ENCODE measurements at places on chromosomes 1 and 21.
A peak's percentile ranks its signal among the peaks of the same experiment; 100 is the strongest.

- no peak for DNase-seq
Observed at GRCh38 chr1:111665497-111665896, 45.9 kb downstream of the RAP1A start.

GRCh38 chr1:81554534-81554933 is 246.2 kb upstream of the ADGRL2 start:
- no peak for DNase-seq

DNA sequence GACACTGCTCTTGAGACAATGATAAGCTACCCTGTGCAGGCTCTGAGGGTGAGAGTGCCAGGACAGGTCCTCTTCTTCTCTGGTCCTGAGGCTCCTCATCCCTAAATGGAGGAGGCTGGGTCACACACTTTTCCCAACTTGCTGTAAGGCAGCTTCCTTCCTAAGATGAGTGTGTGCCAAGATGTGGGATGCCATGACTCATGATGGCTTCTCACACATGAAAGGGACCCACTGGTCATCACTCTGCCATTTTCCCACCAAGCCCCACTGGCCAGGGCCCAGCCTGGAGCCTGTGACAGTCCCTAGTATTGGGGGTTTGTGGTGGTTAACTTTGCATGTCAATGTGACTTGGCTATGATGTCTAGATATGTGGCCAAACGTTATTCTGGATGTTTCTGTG is 54.4 kb downstream of the CNIH3 start:
- no peak for DNase-seq

DNA sequence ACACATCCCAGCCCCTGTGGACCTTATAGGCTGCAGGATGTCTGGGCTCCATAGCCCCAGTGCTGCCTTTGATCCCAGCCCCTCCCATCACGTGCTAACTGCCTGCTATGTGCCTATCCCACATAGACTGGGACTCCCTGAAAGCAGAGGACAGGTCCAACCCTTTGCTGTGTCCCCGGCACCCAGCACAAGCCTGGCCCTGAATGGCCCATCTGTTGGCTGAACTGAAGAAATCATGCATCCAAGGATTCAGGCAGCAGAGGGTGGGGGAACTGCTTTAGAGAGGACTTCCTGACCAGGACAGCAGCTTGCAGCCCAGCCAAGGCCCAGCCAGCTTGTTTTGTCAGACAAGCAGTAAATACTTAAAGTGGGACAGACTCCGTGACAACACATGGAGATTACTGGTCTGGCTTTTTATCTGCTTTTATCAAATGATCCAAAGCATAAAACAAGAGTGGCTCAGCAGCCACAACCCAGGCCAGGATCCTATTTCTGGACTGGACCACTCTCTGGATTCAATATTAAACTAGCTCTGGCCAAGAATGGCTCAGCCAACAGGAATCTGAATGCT is 69.3 kb downstream of the GLIS1 start:
- no peak for DNase-seq

GRCh38 chr1:229671310-229671709 is 45.3 kb downstream of the URB2 start:
- DNase-seq: no peak

DNA sequence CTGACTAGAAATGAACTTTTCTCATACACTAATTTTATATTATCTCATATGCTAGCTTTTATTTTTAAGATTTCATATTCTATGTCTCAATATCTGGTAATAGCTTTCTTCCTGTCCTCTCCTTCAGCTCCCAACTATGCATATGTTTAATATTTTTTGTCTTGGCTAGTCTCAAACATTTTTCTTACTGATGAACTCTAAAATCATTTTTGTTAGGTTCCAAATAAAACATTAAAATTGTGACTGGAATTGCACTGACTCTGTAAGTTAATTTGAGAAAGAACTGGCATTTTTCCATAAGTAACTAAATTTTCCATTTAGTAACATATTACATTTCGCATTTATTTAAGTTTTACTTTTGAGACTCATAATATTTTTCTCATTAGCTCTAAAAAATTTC is 368.5 kb upstream of the DPYD start:
- no peak for DNase-seq

DNA sequence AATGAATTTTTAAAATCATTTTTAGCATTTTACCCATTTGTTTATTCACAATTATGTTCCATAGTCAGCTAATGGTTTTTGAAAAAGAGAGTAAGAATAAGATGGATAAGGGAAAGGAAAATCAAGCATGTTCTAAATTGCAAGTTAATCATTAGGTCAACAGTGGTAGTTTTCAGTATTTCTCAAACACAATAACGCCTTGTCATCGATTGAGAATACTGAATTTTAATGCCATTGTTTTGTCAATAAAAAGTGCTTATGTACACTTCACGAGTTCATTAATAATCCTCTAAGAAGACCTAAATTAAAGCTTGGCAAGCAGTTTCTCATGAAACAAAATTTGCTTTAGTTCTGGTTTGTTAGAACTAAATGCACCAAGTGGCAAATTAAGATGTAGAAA is 100.3 kb downstream of the RERE start:
- DNase-seq: no peak

GRCh38 chr1:164635803-164636731 is 77.1 kb downstream of the PBX1 start:
- DNase-seq: no peak

GRCh38 chr1:211813590-211813989 is 17.0 kb downstream of the LPGAT1 start:
- DNase-seq: peak; percentile 72

DNA sequence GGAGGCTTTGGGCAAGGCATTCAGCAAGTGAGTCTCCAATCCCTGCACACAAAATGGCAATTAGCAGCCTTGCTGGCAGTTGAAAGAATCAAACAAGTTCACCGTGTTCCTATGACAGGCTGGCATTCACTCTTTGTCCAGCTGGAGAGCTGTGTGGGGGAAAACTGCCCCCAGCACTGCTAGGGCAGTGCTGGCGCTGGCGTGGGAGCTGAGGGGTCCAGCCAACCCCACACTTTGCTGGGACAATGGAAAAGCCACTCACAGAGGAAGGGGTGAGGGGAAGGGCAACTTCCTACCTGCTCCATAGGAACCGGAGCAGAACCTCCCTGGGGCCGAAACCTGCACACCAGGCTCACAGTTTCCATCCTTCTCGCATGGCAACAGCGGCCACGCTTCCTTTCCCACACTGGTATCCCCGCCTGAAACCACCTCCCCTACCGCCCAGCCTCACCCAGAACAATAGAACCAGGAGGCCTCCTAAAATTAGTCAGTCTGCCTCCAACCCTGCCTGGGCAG is 26.7 kb upstream of the KCNN3 start:
- DNase-seq: no peak

DNA sequence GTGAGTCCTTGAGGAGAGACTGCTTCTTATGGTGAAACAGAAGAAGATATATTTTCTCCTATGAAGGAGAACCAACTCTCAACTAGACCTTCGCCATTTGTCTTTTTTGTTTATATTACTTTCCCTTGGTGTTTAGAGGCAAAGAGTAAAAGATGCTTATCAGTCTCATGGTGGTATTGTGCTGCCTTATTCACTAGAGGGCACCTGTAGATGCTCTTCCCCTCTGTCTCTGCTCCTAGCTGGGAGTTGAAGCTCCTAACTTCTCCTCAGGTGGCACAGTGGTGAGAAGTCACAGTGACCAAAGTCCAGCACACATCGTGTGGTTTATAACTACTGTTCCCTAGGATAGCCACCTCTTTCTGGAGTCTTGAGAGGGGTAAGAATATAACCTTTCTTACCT is 1359.6 kb downstream of the PLA2G4A start:
- DNase-seq: no peak

DNA sequence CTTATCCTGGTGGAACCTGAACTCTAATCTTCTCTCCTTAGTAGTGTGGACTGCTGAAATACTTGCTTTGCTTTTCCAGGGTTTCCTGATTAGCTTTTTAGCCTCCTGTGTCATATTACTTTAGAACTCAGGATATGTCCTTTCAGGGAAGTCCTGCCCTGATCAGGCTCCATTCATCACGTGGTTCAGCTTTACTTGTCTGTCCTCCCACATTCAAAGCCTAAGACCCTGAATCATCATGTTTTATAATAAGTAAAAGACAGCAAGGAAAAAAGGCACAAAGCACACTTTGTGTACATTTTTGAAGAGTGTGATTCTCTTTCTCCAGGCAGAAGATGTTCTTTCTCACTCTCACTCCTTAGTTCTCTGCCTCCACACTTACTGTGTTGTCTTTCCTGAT is 70.6 kb downstream of the PATJ start:
- no peak for DNase-seq

GRCh38 chr1:234958706-234959657 is 169.7 kb downstream of the TOMM20 start:
- DNase-seq: no peak

DNA sequence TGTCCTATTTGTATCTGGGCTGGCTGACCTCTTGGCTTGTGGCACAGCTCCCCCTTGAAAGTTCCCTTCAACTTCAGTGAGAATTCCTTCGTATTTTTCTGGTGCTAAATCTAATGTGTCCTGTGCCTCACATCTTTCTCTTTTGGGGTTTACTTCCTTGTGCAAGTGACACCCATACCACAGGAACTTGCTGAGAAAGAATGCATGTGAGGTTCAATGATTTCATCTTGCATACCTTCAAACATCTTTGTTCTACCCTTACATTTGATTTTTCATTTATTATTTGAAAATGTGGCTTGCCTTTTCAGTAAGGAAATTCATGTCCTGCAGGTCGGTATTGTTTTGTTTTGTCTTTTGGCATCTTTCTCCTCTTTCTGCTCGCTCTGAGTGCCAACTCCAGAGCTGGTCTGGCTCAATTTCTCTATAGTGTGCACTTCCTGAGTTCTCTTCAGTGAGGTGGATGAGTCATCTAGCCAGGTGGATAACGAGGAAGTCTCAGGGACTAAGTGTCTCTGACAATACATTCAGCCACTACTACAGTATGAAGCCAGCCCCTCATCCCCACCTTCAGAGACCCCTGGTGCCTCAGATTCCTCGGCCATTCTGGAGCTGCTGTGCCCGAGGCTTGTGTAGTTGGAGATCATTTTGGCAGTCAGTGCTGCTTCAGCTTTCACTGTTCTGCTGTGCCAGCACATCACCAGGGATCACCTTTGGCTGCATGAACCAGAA is 59.5 kb downstream of the RIPK4 start:
- no peak for DNase-seq

GRCh38 chr21:43861706-43862105 is 3.3 kb upstream of the AGPAT3 start:
- DNase-seq: no peak

DNA sequence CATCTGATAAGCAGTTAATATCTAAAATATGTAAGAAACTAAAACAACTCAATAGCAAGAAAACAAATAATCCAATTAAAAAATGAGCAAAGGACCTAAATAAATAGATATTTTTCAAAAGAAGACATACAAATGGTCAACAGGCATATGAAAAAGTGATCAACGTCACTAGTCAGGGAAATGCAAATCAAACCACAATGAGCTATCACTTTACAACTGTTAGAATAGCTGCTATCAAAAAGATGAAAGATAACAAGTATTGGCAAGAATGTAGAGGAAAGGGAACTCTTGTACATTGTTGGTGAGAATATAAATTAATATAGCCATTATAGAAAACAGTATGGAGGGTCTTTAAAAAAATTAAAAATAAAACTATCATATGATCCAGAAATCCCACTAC is 40.7 kb upstream of the NEK7 start:
- DNase-seq: no peak

GRCh38 chr1:193533853-193534252 is 347.4 kb upstream of the B3GALT2 start:
- DNase-seq: no peak

DNA sequence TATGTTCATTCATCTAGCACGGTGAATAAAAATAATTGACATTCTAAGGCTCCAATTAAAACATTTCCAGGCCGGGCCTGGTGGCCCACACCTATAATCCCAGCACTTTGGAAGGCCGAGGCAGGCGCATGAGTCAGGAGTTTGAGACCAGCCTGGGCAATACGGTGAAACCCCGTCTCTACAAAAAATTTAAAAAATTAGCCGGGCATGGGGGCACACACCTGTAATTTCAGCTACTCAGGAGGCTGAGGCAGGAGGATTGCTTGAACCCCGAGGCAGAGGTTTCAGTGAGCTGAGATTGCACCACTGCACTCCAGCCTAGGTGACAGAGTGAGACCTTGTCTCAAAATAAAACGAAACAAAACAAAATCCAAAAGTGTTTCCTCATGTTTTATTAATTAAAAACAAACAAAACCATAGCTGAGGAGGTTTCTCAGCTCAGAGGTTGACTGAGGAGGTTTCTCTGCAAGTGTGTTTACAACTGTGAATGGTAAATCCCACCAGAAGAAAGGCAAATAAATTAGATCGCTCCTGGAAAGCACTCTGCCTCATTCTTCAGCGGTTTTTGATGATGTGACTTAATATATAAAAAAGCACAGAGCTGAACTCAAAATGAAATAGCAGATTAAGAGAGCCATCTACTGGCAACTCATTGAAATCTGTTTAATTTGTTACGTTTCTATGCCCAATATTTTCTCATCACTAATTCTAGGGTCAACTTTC is 37.7 kb upstream of the ATG4C start:
- DNase-seq: no peak

GRCh38 chr1:1361982-1362423 is 3.6 kb upstream of the MXRA8 start:
- DNase-seq: no peak

DNA sequence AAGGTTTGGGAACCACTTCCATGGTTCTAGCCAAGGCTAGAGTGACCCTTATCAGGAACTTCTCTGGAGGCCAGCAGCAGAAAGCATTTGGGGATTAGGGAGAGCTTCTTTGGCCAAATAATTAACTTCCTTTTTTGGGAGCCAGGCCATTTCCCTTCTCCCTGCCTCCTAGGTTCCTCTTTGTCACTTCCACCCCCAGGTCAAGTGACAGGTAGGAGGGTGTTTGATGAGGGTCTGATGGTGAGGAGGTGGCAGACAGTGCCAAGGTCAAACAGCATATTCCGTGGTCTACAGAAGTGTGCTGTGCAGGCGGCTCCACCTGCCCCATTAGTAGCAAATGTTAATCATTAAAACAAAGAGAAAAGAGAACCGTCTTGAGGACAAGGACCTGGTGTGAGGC is 1.9 kb upstream of the KCNA10 start:
- DNase-seq: no peak

GRCh38 chr1:115173151-115173550 is 83.8 kb upstream of the TSPAN2 start:
- DNase-seq: no peak

DNA sequence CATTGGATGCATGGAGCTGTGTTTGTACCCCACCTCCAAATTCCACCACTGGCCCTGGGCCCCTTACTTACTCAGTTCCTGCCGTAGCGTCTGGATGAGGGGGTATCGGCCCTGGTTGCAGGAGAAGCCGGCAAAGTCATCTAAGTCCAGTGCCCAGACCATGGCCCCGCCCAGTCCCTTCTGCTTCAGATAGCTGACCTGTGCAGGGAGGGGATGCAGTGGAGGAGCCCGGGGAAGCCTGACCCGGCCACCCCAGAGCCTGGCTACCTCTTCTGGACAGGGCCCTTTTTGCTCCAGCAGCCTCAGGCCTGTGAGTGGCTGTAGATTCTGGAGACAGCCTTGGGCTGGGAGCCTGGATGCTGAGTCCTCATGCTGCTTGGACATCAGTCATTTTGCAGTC is 11.8 kb downstream of the CHIT1 start:
- no peak for DNase-seq

GRCh38 chr1:173420330-173420806 is 56.8 kb upstream of the PRDX6 start:
- peak; percentile 75 for DNase-seq
